Inflammatory macrophage (primary cell): ENCODE measurements at places on chromosomes 12 and 14.
A peak's percentile ranks its signal among the peaks of the same experiment; 100 is the strongest.

- no peak for DNase-seq
Observed at GRCh38 chr12:128245121-128245520, 21.8 kb upstream of the TMEM132C start.

- peak; percentile 84 for DNase-seq
Observed at GRCh38 chr12:93447555-93448290, 6.0 kb upstream of the UBE2N start.

DNA sequence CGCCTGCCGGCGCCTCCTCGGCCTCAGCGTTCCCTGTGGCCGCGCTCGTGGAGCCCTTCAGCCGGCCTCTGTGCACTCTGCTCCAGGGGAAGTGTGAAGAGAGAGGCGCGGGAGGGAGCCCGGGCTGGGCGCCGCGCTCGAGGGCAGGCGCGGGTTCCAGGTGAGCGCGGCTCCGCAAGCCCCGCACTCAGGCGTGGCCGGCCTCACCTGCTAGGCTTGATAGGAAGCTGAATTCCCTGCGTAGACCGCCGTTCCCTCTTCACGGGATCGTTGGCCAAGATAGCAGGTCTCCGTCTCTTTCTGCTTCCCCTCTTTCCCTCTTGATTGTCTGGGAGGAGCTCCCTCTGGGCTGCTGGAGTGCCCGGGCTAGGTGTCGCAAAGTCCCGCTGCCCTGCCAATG, 89.7 kb downstream of the ASCL4 start:
- no peak for DNase-seq

- peak; percentile 57 for DNase-seq
Observed at GRCh38 chr14:34180869-34181268, 230.0 kb upstream of the EGLN3 start.

DNA sequence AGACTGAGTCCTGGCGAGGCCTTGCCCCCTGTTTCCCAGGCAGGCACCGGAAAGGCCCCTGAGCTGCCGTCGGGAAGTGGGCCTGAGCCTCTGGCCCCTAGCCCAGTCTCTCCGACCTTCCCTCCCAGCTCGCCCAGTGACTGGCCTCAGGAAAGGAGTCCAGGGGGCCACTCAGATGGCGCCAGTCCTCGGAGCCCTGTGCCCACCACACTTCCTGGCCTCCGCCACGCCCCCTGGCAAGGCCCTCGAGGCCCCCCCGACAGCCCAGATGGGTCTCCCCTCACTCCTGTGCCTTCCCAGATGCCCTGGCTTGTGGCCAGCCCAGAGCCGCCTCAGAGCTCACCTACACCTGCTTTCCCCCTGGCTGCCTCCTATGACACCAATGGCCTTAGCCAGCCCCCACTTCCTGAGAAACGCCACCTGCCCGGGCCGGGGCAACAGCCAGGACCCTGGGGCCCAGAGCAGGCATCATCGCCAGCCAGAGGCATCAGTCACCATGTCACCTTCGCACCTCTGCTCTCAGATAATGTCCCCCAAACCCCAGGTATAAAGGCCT, 10.9 kb downstream of the TNS2 start:
- DNase-seq, result no peak
